ENCODE measurements at places on chromosomes 6 and 20.

DNA sequence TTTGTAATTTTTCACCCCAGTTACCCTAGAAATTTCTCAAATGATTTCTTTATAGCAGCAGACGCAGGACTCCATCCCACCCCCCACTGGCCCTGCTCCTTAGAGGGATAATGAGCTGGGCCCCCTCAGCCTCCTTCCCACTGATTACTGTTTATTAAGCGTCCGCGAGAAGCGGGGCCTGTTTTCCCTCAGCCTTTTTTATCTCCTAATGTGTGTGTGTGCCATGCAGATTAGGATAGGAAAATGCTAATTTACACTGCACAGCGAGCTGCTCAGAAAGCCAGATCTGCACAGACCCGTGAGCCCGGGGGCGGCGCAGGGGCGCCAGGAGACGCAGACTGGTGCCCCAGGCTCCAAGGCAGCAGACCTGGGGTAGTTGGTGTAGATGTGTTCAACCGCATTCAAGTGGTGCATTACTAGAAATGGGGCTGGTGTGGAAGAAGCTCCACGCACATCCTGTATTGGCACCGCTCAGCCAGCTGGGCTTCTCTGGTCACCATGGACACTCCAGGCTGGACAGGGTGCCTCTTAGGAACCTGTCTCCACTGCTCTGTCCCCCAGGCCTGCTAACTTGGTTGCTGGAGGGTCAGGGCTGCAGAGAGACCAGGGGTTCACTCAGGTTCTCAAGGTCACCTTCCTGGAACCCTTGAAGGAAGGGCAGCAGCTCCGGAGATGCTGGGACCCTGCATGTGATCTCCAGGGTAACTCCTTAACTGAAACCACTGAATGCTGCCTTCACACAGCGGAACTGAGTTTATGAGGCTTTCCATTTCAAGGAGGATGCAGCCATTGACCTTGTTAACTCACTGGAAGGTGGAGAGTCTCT, 256.3 kb downstream of the ERMARD start:
- H3K4me1 ChIP-seq: no peaks in the 10 kb centered on the region
- no peak for DNase-seq
- H3K27ac ChIP-seq: no peak overlapping the region
- H3K4me3 ChIP-seq: no peak overlapping the region

DNA sequence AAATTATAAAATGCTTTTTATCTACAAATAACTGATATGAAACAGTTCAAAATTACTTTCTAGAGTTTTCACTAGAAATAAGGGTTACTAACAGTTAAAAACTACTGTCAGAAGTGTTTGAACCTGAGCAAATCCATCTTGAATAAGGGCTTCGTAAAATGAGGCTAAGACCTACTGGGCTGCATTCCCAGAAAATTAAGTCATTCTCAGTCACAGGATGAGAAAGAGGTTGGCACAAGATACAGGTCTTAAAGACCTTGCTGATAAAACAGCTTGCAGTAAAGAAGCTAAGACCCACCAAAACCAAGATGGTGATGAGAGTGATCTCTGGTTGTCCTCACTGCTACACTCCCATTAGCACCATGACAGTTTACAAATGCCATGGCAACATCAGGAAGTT, 93.7 kb downstream of the PLG start:
- no peak for DNase-seq
- no peak overlapping the region for H3K27ac ChIP-seq
- H3K36me3 ChIP-seq: no peaks in the 10 kb centered on the region
- no peak overlapping the region for H3K4me3 ChIP-seq

DNA sequence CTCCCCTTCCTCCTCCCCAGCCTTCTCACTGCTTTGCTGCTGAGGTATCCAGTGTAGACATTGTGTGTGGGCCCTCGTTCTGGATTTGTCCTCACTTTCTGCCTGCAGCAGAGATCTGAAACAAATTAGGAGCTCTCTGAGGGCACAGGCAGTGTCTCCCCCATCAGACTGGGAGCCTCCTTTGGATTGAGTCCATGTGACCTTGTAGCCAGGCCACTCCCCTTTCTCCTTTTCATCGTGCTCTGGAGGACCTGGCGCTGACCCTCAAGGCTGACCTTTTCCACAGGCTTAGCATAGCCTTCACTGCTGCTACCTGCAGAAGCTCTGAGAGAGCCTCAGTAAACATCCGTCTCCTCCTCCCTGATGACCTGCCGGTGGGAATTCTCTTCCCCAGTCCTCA, 26.2 kb downstream of the VEGFA start:
- no peaks in the 10 kb centered on the region for H3K36me3 ChIP-seq
- H3K27me3 ChIP-seq: no peaks in the 10 kb centered on the region
- no peak overlapping the region for H3K27ac ChIP-seq
- no peak for DNase-seq

DNA sequence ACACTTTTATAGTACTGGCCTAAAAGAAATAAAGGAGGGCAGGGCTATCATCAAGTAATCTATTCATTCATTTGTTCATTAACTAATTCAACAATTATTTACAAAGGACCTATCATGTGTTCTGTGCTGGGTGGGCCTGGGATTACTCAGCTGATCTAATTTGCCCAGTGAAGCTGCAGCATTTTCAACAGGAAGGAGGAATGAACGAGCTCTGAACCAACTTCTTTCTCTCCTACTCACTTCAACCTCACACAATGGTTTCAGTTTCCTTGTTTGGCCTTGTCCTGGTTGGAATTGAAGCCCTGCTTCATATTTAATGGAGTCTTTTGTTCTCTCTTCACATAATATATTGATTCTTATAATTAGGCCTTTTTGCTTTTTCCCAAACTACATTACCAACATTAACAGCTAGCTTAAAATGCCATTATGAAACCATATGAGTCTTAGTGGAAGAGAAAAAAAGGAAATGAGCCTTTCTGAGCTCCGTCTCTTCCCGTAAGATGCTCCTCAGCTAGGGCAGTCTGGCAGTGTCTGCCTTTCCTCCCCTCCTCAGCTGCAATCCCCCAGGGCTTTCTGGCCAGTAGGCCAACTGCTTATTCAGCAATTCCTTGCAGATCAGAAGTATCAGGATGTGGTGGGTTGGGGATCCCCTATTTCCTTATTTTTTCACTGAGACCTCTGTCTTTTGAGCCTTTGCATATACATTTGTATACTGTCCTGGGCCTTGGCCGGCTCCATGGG, 79.4 kb upstream of the NRN1 start:
- H3K27ac ChIP-seq: no peak overlapping the region
- H3K27me3 ChIP-seq: no peaks in the 10 kb centered on the region
- no peak for DNase-seq
- H3K36me3 ChIP-seq: no peaks in the 10 kb centered on the region
- no peaks in the 10 kb centered on the region for H3K4me1 ChIP-seq
- no peak overlapping the region for H3K4me3 ChIP-seq

- H3K4me1 ChIP-seq: no peaks in the 10 kb centered on the region
- H3K27ac ChIP-seq: no peak overlapping the region
- DNase-seq: no peak
- no peak overlapping the region for H3K4me3 ChIP-seq
- H3K36me3 ChIP-seq: no peaks in the 10 kb centered on the region
Observed at GRCh38 chr6:164107297-164107995, 692.9 kb downstream of the QKI start.

DNA sequence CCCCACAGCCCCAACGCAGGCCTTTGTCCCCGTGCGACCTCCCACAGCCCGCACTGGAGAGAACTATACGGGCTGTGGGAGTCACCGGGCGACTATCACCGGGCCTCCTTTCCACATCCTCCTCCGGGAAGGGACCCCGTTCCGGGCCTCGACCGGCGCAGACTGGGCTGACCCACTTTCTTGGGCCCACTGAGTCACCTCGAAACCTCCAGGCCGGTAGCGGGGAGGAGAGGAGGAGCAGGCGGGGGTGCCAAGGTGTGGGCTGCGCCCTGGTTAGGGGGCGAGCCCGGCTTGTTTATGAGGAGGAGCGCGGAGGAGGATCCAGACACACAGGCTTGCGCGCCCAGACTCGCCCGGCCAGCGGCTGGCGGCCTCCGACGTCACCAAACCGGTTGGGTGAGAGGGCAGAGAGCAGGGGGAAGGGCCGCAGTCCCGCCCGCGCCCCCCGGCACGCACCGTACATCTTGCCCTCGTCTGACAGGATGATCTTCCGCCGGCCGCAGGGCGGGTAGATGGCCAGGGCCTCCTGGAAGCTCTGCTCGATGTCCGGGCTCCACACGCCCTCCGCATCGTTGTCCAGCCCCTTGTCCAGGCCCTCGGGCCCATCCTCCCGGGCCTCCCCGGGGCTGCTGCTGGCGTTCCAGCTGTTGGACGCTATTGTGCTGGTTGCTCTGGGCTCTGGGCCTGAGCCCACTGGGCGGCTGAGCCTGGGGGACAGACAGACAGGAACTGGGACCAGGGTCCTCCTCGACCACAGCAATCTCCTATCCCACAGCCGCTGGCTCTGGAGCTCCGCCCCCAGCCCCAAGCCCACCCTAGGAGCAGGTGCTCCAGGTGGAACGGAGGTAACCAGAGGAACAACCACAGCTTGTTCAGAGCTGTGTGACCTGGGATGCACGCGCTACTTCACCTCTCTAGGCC, 10.6 kb downstream of the TEAD3 start:
- DNase-seq: peak; percentile 93
- H3K27ac ChIP-seq: peak overlapping the region; percentile 100
- H3K4me3 ChIP-seq: peak overlapping the region; percentile 27
- H3K36me3 ChIP-seq: no peaks in the 10 kb centered on the region

DNA sequence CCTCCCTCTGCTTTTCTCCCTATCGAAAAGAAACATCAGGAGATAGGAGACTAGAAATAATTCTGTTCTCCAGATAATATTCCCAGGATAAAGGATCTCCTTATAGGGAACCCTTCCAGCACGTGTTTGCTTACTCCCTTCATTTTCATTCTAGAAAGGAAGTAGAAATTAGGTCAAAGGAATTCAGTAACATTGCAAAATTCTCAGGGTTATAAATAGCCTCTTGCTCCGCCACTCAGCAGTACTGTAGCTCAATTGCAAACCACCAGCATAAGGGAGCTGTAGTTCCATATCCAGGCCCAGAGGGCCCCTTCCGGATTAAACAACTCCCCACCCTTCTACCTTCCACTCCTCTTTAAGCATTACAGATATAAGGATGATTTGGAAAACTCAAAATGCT, 6.2 kb downstream of the ELMO2 start:
- no peak overlapping the region for H3K4me3 ChIP-seq
- no peaks in the 10 kb centered on the region for H3K36me3 ChIP-seq
- peak overlapping the region; percentile 68 for H3K27ac ChIP-seq

GRCh38 chr20:4052554-4052953, 37.2 kb upstream of the RNF24 start:
- no peaks in the 10 kb centered on the region for H3K36me3 ChIP-seq
- no peak overlapping the region for H3K4me3 ChIP-seq
- no peaks in the 10 kb centered on the region for H3K27me3 ChIP-seq
- no peaks in the 10 kb centered on the region for H3K4me1 ChIP-seq
- no peak overlapping the region for H3K27ac ChIP-seq
- DNase-seq: no peak

GRCh38 chr6:141443032-141443431, 689.7 kb upstream of the GJE1 start:
- no peak for DNase-seq
- no peaks in the 10 kb centered on the region for H3K36me3 ChIP-seq
- no peaks in the 10 kb centered on the region for H3K27me3 ChIP-seq
- H3K4me3 ChIP-seq: no peak overlapping the region
- H3K4me1 ChIP-seq: no peaks in the 10 kb centered on the region
